Foreskin keratinocyte (primary cell): ENCODE measurements at places on chromosomes 1 and 21. TPM values are rescaled to one million over a fixed set of nuclear protein-coding genes. Genes with fewer than 3 reads are reported as not detected.

Gene CEP85
- total RNA-seq = 18.9 and 22.2 TPM in 2 replicates

Gene KCNJ15
- total RNA-seq = 35.6 and 42.7 TPM in 2 replicates

Gene INAVA
- 21.3 and 41.7 TPM in 2 replicates for total RNA-seq

Gene URB2
- 15.7 and 17.8 TPM in 2 replicates for total RNA-seq

Gene CD1D
- total RNA-seq = 3.9 and 5.1 TPM in 2 replicates

Gene NR0B2
- not detected in 2 replicates for total RNA-seq

Gene AVPR1B
- total RNA-seq = not detected in 2 replicates

Gene ZMYND12
- 0.46 and 0.54 TPM in 2 replicates for total RNA-seq

Gene ICOSLG
- 1.3 and 2.0 TPM in 2 replicates for total RNA-seq

DNA sequence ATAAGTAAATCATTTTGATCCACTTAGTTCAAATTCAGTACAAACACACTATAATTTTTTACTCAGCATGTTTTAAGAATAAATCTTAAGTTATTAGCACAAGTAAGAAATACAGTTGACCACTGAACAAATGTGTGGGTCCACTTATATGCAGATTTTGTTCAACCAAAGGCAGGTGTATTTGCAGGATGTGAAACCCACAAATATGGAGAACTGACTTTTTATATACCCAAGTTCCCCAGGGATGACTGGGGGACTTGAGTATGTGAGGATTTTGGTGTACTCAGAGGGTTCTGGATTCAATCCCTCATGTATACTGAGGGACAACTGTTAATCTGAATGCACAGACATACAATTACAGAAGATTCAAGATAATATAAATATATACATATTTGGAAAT lies 25.7 kb upstream of the ERICH3 start:
- DNase-seq = no peak

DNA sequence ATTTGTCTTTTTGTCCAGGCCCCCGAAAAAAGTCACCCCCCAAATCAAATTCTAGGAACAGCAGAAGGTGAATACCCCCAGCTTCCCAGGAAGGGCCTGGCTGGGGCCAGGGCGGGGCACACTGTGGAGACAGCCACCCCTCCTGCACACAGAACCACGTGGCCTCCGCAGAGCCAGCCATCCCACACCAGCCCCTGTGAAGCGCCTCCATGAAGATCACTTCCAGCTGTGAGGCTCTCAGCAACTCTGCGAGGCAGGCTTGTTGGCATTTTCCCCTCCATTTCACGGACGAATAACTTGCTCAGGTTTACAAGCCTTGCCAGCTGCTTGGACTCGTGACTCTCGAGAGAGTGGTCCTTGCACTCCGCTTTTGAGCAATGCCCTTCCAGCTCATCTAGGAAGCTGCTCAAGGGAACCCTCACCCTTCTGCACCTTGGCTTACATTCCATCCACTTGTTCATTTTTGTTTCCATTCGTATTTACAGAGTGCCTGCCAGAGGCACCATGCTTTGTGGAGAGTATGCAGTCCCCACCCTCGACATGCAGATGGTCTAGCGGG lies 48.2 kb downstream of the SYT6 start:
- DNase-seq = no peak

DNA sequence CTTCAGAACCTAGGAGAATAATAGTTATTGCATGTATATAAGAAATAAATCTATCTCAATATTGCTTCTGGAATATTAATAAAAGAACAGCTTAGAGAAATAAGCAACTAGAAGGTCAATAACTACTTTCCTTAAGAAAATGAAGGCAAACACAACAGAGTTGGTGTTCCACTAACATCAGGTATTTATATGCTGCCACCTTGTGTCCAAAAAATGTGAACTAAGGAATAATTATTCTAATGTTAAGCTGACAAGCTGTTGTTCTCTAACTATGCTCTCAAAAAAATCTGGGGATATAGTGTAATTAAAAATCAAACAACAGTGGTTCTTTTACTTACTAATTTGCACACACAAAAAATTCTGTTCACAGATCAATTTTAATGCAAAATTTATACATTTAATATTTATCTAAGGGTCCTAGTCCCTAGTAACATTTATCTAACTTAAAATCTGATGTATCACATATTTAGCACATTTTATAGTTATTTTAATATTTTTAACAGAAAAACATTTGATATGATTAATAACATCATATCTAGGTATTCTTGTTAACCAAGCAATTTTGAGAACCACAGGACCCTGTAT lies 39.6 kb downstream of the UCHL5 start:
- peak; percentile 26 for DNase-seq

DNA sequence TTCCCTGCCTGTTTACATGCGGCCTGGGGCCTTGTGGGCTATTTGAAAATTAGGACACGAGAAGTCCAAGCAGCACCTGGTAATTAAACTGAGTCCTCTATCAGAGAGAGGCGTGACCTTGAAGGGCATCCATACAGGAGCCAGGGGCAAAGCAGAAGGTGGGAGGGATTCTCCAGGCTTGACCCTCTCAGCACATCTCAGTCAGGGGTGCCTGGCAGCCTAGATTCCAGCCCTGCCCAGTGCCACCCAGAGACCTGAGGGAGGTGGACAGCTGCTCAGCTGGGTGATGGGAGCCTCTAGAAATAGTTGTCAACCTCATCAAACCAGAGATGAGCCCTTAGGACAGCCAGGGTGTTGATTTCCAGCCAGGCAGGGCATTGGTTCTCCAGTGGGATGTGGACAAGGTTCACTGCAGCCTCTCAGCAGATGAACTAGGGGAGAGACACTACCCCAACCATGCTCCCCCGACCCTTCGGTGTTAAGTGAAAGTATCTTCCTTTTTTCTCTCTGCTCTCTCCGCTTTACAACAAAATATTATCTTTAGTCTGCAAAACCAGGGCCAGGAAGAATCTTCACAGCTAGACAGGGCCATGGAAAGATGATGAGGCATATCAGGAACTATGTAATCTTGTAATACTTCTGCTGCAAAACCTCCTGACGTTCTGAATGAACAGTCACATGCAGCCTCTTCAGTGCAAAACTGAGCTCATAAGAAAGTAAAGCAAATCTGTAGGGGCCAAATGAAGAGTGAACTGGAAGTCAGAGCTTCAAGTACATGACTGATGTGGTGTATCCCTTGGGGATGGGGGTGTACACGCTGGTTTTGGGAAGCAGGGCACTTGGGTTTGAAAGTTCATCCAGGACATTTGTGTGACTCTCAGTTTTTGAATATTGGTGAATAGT lies 35.9 kb upstream of the ATP5PO start:
- no peak for DNase-seq

DNA sequence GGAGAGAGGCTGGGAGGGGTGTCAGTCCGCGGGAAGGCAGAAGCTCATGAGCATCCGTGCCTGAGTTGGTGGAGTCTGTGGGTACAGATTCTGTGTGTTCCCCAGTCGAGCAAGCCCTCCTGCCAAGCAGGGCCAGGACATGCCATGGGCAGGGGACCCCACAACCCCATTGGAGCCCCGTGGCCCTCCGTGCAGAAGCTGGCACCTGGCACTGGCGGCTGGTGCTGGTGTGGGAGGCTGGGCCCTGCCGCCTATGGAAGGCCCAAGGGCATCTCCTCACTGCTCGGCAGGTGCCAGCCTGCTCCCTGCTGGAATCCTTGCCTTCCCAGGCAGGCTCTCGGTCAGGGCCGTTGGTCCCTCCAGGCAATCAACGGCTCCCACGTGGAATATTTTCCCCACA lies 73.7 kb downstream of the UBE2T start:
- DNase-seq = peak; percentile 8

GRCh38 chr1:181501612-181502011 lies 18.3 kb downstream of the CACNA1E start:
- no peak for DNase-seq

GRCh38 chr1:86436041-86436440 lies 12.1 kb downstream of the CLCA2 start:
- DNase-seq = no peak

DNA sequence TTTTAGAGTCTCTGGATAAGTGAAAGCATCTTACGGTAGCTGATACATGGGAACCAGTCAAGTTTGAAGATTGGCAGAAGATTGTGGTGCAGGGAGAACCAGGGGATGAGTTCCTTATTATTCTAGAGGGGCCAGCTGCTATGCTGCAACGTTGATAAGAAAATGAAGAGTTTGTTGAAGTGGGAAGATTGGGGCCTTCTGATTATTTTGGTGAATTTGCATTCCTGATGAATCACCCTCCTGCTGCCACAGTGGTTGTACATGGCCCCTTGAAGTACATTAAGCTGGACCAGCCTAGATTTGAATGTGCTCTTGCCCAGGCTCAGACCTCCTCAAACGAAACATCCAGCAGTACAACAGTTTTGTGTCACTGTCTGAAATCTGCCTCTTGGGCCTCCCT lies 45.9 kb downstream of the BTBD8 start:
- no peak for DNase-seq

GRCh38 chr1:168032029-168032428 lies 95.2 kb upstream of the MPC2 start:
- no peak for DNase-seq

DNA sequence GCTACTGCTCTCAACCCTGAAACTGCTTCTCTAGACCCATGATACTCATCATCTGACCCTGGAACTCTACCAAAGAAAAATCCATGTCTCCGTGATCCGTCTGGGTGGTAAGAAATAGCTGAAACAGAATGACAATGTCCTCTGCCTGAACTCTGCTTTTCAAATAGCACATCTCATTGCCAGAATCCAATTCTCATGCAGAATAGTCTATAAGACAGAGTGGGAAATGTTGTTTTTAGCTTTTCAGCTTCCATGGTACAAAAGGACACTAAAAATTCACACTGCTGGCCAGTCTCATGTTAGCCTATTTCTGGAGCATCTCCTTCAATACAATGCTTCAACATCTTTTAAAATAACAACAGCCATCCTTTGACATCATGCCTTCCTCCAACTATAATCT lies 1355.8 kb upstream of the PRMT6 start:
- DNase-seq = no peak

DNA sequence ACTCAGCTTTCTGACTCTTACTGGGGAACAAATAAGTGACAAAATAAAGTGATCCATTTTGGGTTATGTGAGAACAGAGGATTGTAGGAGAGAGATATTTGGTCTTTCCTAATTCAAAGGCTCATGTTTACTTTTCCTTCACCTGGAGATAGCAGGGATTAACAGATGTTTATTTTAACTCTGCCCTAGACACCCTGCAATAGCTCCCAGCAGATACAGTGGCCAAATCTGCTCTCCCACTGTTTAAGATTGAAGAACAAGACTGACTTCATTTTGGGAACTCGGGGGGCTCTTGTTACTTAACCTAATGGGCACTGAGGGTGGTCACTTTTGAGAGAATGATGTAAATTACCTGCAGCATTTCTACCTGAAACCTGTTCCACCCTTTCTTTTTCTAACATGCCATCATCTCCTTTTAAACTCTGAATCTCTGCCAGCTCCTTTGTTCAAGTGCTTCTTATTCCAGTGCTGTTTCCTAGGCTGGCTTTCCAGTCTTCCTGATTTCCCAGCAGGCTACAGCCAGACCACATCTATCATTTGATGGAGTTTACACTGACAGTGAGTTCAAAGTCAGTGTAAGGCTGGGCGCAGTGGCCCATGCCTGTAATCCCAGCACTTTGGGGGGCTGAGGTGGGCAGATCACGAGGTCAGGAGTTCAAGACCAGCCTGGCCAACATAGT lies 90.0 kb downstream of the SELENOF start:
- no peak for DNase-seq

DNA sequence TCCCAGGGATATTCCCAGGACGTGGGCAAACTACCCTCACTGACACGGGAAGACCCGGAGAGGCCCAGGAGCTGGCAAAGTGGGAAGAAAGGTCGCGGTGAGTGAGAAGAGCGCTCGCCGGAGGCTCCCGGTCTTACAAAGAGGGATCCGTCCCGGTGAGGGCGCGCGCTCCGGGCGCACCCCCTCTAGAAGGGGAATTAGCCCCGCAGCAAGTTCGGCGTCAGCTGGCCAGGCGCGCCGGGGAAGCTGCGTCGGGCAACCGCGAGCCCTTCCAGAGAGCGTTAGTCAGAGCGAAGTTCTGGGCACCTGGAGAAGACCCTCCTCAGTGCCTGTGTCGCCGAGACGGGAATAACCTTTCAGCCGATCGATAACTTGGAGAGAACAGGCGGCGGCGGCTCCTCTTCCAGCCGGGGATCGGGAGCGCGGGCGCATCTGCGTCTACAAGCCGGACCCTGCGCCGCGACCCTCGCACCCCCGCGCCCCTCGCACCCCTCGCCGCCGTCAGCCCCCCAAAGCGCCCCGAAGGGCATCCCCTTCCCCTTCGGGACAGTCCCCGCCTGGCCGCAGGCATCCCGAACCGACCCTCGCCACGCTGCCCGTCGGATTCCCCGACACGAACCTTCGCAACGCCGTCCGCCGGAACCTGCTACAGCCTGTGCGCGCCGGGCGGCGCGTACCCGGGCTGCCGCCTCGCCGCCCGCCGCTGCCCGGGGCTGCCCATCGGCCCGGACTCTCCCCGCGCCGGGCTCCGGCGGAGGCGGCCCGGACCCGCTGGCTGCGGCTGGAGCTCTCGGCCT lies 485 bp downstream of the SIPA1L2 start:
- DNase-seq = no peak
